Renal pelvis (tissue), 12 donors: ENCODE measurements at places on chromosomes 16 and 17. TPM values are rescaled to one million over a fixed set of nuclear protein-coding genes. Genes with fewer than 3 reads are reported as not detected.

DNA sequence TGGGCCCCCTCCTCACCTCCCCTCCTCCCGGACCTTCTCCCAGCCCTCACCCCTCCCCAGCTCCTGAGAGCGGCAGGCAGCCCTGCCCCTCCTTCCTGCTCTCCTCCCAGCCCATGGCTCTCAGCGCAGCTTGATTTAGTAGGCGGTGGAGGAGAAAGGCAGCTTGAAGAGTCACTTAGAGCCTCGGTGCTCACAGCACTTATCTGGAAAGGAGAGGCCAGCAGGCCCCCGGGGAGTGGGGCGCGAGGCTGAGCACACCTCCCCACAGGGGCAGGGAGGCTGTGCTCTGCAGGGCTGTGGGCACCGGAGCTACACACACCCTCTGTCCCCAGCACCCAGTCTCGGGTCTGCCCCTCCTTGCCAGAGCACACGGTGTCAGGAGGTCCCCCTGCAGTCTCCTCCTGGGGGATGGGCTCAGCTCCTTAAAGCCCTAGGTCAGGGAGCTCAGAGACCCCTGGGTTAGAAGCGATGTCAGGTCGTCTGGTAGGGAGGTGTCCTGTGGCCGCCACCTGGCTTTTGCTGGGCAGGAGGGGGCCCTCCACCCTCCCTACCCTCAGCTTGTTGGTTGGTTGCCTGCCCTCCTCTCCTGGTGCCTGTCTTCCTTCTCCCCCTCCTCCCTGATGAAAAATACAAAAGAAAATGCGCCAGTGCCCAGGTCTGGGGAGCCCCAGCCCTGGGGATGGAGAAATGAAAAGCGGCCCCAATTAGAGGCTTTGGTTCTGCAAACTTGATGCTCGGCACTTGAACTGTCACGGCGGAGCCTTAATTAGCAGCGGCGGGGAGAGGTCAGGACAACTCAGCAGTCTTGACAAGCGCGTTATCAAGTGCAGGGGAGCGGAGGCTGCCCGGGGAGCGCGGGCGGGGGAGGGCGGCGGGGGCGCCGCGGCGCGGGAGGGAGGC, 151.1 kb upstream of the GSE1 start:
- DNase-seq = peak; percentile 87

DNA sequence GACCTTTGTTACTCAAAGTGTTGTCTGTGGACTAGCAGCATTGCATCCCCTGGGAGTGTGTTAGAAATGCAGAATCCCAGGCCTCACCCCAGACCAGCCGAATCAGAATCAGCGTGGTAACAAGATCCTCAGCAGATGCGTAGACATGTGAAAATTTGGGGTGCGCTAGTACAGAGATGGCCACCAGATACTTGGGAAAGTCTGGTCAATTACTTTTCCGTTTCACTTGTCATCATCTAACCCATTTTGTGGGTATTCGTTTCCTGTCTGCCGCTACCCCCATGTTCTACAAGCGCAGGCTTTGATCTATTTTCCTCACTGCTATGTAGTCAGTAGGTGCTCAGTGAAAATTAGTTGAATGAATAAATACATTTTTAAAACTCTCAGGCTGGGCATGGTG, 33.1 kb upstream of the HERPUD1 start:
- no peak for DNase-seq

- DNase-seq = no peak
Measured at GRCh38 chr17:62671553-62671952, 44.1 kb downstream of the MRC2 start.

DNA sequence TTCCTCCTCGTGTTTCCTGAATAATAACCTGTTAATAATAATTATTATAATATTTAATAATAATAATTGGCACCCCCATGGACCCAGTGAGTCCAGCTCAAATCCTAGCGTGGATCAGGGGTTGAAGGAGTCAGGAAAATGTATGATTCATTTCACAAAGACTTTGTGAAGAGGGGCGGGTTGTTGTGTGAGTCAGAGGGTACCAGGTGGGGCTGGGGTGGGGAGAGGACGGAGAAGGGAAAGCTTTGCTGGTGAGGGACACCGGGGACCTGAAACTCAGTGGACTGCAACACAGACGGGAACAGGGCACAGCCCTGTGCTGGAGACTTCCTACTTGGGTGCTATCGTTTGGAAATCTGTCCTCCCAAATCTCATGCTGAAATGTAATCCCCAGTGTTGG, 3.1 kb upstream of the ADORA2B start:
- DNase-seq = no peak

KRTAP9-8 gene
- not detected for polyA plus RNA-seq
